ENCODE measurements at places on chromosomes 13 and 19.

DNA sequence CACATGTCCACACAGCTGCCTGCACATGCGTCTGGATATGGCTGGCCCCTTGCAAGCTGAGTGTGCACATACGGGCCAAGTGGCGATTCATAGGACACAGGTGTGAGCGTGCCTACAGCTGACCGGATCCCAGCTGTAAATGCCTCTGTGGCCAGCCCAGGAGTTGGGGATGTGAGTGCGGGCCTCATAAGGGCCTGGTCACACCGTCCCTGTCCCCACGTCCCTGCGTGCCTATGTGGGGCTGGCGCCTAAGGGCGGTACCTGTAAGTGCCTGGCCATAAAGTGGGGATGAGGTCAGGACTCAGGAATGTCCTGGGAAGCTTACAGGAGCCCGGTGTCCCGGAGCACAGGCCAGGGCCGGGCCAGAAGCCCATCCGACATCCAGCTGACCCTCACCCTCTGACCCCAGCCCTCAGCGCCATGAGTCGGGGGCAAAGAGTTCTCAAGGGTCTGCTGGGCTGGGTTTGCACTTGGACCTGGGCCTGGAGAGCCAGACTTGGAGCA lies 1.3 kb upstream of the ARHGAP45 start:
- DNase-seq: no peak

DNA sequence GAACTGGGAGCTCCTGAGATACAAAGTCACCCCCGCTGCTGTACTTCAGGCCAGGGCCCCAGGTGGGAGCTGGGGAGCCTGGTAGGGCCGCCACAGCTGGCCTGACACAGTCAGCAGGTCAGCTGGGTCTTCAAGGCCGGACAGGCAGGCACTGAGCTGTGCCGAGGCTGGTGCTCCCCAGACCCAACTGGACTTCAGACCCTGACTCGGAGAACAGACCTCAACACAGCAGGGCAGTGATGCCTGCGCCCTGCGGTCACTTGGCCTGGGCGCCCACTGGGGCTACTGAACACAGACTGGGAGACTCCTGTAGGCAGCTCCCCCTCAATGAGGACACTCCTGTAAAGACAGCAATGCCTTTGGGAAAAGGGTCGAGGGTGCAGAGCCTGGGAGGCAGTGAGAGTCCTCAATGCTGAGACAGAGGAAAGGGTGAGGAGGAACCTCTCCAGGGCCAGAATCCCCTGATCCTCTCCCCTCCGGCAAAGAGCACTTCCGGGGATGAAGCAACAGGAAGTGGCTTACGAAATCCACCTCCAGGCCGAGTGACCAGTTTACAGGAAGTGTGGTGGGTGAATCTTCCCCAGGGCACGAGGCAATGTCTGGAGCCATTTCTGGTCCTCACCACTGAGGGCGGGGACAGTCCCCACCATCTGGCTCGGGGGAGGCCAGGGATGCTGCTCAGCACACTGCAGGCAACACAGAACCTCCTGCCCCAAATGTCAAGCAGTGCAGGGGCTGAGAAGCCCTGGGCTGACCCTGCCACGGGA lies 40.8 kb upstream of the ISYNA1 start:
- no peak for DNase-seq

- no peak for DNase-seq
Measured at GRCh38 chr19:40741527-40742390, 8.5 kb downstream of the ACTMAP start.

- DNase-seq: no peak
Measured at GRCh38 chr13:43784496-43784895, 2.3 kb downstream of the ENOX1 start.

GRCh38 chr13:38804536-38804935 lies 117.7 kb downstream of the FREM2 start:
- DNase-seq: no peak

All from T-helper 1 cell (primary cell).